Aorta (tissue), 5 donors: ENCODE measurements at places on chromosomes 7 and 10. TPM values are rescaled to one million over a fixed set of nuclear protein-coding genes. Genes with fewer than 3 reads are reported as not detected.

- no peaks in the 10 kb centered on the region for H3K4me1 ChIP-seq
- H3K27ac ChIP-seq: no peak overlapping the region
- no peaks in the 10 kb centered on the region for H3K27me3 ChIP-seq
- no peaks in the 10 kb centered on the region for H3K36me3 ChIP-seq
These were observed 5.2 kb upstream of the NPSR1 start for GRCh38 chr7:34652809-34653208.

GRCh38 chr10:71528371-71529206 lies 131.9 kb downstream of the CDH23 start:
- H3K4me3 ChIP-seq: no peak overlapping the region
- no peaks in the 10 kb centered on the region for H3K27me3 ChIP-seq
- DNase-seq: no peak
- H3K4me1 ChIP-seq: no peaks in the 10 kb centered on the region
- no peaks in the 10 kb centered on the region for H3K36me3 ChIP-seq

DNA sequence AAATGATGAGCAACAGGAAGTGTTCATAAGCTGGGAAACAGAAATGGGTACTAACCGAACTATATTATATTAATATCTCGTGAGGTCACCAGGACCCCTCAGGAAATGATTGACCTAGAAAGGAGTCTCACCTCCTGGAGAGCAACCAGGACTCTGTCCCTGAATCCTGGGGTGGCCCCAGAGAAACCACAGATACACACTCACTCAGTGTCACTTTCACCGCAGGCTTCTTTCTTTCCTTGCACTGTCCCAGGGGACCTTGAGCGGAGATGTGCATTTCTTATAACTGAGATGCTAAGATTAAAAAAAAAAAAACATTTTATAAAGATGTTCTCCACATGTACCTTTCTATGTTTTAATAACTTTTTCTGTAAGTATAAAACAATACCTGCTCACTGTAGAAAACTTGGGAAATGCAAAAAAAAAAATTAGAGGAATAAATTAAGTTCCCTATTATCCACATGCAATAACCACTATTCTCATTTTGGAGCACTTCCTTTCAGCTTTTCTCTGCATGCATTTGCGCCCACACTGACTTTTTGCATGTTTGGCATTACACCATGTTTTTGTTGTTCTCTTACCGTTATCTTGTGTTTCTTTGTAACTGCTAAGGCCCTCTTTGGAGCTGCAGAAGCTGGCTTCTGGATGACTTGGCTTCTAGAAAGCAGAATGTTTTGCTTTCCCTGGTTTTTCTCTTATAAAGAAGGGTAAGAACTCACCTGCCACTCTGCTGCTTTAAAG lies 15.0 kb downstream of the NOD1 start:
- H3K4me1 ChIP-seq: no peaks in the 10 kb centered on the region
- no peak for DNase-seq
- no peaks in the 10 kb centered on the region for H3K36me3 ChIP-seq
- H3K27me3 ChIP-seq: no peaks in the 10 kb centered on the region

GRCh38 chr7:5394264-5395105 lies 29.1 kb downstream of the TNRC18 start:
- H3K36me3 ChIP-seq: no peaks in the 10 kb centered on the region
- no peak overlapping the region for H3K4me3 ChIP-seq
- H3K27ac ChIP-seq: no peak overlapping the region
- no peak for DNase-seq
- no peaks in the 10 kb centered on the region for H3K4me1 ChIP-seq
- no peaks in the 10 kb centered on the region for H3K27me3 ChIP-seq

- H3K27me3 ChIP-seq: no peaks in the 10 kb centered on the region
- no peak overlapping the region for H3K27ac ChIP-seq
- DNase-seq: no peak
- H3K4me1 ChIP-seq: no peaks in the 10 kb centered on the region
- H3K4me3 ChIP-seq: no peak overlapping the region
- H3K36me3 ChIP-seq: no peaks in the 10 kb centered on the region
These were observed 54.4 kb downstream of the ZNF800 start for GRCh38 chr7:127338122-127338521.

DNA sequence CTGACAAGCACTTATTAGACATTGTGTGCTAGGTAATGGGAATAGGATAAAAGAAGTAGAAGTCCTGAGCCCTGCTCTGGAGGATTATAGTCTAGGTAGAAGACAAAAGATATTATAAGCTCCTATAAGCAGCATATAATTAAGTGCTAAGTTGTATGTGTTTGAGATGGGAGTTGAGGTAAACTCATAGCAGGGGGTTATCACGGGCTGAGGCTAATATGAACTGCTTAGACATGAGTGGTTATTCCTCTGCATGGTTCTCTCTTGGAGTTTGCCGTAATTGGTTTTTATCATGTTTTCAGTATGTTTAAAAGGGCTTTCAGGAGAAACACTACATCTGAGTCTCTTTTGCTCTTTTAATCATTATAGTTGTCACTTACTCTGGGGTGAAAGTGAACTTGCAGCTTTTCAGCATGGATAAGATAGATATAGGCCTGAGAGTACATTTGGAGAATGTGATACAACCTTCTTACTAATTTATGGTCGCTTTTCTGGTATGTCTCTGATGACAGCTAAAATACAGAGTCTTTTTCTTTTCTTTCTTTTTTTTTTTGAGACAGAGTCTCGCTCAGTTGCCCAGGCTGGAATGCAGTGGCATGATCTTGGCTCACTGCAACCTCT lies 39.0 kb downstream of the SMNDC1 start:
- H3K27me3 ChIP-seq: no peaks in the 10 kb centered on the region
- DNase-seq: no peak
- H3K4me1 ChIP-seq: no peaks in the 10 kb centered on the region

DNA sequence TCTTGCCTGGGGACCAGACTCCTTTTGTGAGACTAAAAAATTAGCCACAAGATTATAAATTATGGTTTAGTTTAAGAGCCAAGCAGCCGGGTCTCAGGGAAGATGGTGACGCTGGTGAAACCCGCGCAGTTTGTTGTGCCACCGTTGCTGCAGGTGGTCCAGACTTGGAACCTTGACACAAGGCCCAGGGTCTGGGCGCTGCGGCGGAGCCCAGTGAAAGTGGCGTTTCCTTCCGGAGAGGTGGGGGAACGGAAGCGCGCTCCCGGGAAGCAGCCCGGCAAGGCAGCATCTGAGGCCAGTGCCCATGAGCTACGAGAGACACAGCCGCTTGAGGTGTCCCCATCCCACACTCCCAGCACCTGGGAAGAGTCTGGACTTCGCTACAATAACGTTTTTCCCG lies 131.6 kb downstream of the SKIDA1 start:
- no peak for DNase-seq
- H3K36me3 ChIP-seq: no peaks in the 10 kb centered on the region
- no peak overlapping the region for H3K4me3 ChIP-seq
- H3K4me1 ChIP-seq: no peaks in the 10 kb centered on the region

GRCh38 chr7:114941692-114942091 lies 19.8 kb downstream of the MDFIC start:
- peaks cover 4% of the 10 kb centered on the region for H3K4me1 ChIP-seq
- no peak for DNase-seq
- no peak overlapping the region for H3K4me3 ChIP-seq
- H3K27ac ChIP-seq: no peak overlapping the region
- no peaks in the 10 kb centered on the region for H3K27me3 ChIP-seq

DNA sequence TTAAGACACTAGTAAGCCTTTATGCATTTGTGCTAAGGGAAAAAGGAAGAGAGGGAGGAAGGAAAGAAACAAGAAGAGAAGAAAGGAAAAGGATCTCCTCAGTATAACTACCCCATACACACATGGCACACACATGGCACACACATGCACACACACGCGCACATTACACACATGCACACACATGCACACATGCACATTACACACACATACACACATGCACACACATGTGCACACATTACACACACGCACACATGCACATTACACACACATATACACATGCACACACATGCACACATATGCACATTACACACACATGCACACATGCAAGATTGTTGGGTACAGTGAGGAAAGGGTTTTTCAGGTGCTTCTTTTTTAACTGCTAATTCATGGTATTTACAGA lies 311.2 kb downstream of the SKIDA1 start:
- H3K4me1 ChIP-seq: no peaks in the 10 kb centered on the region
- no peak overlapping the region for H3K4me3 ChIP-seq
- DNase-seq: no peak

DNA sequence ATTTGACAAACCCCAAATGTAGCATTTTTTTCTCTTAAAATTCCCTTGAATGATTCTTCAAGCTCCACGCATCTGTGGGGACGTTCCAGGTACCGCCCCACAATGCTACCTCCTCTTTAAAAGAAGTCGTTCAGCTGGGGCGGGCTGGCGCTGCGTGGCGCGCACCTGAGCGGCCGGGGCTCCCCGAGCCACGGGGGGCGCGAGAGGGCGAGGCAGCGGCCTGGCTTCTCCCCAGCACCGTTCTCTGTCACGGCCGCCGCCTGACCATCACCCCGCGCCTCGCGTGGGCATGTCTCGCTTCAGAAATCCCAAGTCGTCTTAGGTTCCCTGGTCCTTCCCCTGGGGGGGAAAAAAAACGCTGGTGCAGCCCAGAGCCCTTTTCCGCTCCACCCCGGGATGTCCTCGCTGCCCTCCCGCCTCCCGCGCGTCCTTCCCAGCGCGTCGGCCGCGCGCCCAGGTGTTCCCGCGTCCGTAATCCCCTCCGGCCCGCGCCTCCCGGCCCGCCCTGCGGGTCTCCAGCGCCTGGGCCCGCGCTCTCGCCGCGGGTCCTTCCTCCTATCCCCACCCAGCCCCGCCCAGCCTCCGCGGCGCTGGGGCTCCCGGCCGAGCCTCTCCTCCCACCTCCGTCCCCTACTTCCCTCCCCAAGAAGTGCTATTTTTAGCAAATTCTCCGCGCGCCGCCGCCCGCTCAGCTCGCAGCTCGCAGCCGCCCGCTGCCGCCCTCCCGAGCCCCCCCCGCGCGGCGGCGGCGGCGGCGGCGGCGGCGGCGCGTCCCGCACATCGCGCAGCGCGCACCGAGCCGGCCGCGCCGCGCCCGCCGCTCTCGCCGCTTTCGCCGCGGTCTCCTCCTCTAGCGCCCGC lies 58.7 kb upstream of the PRPS1L1 start:
- no peaks in the 10 kb centered on the region for H3K4me1 ChIP-seq
- peak; percentile 89 for DNase-seq
- H3K36me3 ChIP-seq: no peaks in the 10 kb centered on the region
- H3K27me3 ChIP-seq: no peaks in the 10 kb centered on the region
- H3K4me3 ChIP-seq: peak overlapping the region; percentile 79
- no peak overlapping the region for H3K27ac ChIP-seq

DNA sequence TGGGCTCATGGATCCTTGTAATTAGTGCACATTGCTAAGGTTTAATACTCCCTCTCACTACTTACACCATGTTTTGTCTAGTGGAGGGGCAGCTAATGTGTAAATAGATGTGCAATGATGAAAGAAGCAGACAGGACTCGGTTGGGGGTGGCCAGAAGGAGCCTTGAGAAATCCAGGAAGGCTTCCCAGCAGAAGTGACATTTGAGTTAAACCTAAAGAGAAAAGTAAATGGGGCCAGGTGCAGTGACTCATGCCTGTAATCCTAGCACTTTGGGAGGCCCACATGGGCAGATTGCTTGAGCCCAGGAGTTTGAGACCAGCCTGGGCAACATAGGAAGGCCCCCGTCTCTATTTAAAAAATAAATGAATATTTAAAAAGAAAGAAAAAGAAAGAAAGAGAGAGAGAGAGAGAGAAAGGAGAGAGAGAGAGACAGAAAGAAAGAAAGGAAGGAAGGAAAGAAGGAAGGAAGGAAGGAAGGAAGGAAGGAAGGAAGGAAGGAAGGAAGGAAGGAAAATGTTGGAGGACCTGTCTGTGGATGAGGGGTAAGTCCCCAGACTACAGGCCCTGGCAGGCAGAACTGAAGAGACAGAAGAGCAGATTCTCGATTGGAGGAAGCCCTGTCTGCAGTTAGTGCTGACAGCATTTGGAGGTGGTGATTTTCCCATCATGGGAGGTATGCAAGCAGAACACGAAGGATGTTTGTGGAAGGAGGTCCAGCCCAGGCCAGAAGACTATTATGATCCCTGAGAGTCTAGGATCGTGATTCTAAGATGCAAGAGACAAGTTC lies 3.6 kb downstream of the ELN start:
- no peaks in the 10 kb centered on the region for H3K36me3 ChIP-seq
- H3K27ac ChIP-seq: peak overlapping the region; percentile 77
- peak overlapping the region; percentile 78 for H3K4me3 ChIP-seq
- no peak for DNase-seq

DNA sequence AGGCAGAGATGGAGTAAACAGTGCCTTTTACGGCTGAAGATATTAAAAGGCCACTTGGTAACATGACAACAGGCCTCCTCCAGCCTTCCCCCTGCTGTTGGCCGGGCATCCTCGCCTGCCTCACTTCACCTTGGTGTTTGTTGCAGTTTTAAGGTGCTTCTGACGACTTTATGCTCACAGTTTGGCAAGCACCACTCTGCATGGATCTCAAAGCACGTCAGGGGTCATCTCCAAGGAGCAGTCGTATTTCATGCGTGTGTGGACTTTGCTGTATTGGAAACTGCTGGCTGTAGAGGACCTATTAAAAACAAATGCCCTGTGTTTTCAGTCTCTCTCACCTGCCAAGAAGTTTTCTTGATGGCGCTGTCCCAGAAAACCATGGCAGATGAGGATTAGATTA lies 483.1 kb downstream of the RPS24 start:
- no peaks in the 10 kb centered on the region for H3K27me3 ChIP-seq
- DNase-seq: no peak
- H3K36me3 ChIP-seq: no peaks in the 10 kb centered on the region
- no peak overlapping the region for H3K4me3 ChIP-seq
- no peak overlapping the region for H3K27ac ChIP-seq
- no peaks in the 10 kb centered on the region for H3K4me1 ChIP-seq

DNA sequence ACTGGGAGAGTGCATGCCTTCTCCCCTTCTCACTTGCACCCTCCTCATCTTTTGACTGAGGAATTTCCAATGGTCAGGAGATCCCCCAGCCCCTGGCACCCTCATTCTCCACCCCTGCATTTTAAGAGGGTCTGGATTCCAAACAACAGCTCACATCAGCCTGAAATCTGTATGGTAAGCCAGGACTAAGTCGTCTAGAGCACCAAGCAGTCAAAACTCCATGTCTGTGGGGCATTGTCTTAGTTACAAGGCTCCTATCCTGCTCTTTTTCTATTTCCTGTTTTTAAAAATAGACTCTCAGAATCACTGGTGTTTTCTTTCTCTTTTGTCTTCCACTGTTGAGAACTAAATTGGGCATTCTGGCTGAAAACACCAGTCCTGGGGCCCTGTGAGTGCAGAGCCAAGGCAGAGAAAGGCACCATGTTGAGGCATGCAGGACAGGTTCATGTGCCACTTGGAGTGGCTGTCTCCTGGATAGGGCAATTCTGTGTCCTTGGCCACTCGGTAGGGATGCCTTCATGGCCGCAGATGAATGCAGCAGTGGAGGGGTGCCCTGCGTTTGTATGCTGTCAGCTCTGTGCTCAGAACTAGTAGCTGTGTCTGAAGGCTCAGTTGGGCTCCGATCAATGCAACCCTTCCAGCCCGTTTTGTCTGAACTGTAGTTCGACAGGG lies 216.6 kb upstream of the YAE1 start:
- no peaks in the 10 kb centered on the region for H3K4me1 ChIP-seq
- H3K4me3 ChIP-seq: no peak overlapping the region
- no peaks in the 10 kb centered on the region for H3K27me3 ChIP-seq
- H3K36me3 ChIP-seq: no peaks in the 10 kb centered on the region

CTAGE8 gene
- total RNA-seq: 1.2 TPM

TBC1D12 gene
- total RNA-seq: 10.9 TPM

MCM7 gene
- 27.1 TPM for total RNA-seq

NME8 gene
- 1.2 TPM for total RNA-seq

SDK1 gene
- total RNA-seq: 20.0 TPM

OPALIN gene
- total RNA-seq: not detected

KCNIP2 gene
- total RNA-seq: 3.9 TPM

SYT15B gene
- total RNA-seq: 2.7 TPM

SPDYE1 gene
- not detected for total RNA-seq

SEC23IP gene
- total RNA-seq: 52.0 TPM

PTPRN2 gene
- 1.4 TPM for total RNA-seq

NRP1 gene
- 111 TPM for total RNA-seq

RBM20 gene
- 9.9 TPM for total RNA-seq

IDI2 gene
- not detected for total RNA-seq

STOX1 gene
- total RNA-seq: 0.39 TPM
